ENCODE measurements at places on chromosomes 5 and 9. TPM values are rescaled to one million over a fixed set of nuclear protein-coding genes. Genes with fewer than 3 reads are reported as not detected.
A peak's percentile ranks its signal among the peaks of the same experiment; 100 is the strongest.

TTC23L gene
- not detected for total RNA-seq

DNA sequence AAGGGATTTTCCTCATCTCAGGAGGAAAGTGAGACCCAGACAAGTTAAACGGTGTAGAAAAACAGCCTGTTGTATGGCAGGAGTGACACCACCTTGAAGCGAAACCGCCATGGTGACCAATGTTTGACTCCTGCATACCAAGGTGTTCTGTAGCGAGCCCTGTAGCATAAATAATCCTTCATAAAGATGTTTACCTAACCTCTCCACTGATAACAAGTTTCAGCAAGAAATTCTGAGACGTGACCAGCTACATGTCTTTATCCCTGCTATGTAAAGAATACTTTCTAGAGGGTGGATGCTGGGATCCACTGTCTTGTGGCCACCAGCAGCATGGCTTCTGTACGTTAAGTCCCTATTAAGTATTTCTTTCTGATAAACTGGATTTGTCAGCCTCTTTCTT, 148.1 kb downstream of the MPDZ start:
- no peaks in the 10 kb centered on the region for H3K27me3 ChIP-seq
- no peak for DNase-seq
- no peak overlapping the region for H3K4me3 ChIP-seq
- H3K36me3 ChIP-seq, result peaks cover 34% of the 10 kb centered on the region
- H3K4me1 ChIP-seq, result no peaks in the 10 kb centered on the region

DNA sequence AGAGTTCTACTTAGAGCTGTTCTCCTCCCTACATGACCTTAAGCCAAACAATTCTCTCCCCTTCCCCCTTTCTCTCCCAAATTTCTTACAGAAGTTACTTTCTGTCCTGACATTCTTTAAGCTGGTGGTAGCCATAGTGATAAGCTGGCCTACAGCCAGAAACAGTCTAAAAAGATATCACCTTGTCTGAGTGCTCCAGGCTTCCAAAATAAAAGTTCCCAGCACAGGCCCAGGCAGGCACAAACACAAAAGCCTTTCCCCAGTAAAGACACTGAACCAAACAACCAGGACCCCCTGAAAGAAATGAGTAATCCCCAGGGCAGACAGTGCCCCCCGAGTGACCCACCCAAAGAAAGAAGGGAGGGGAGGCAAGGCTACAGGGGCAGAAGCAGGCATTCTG, 19.2 kb downstream of the SIL1 start:
- no peak for DNase-seq
- H3K4me3 ChIP-seq, result no peak overlapping the region
- no peaks in the 10 kb centered on the region for H3K36me3 ChIP-seq

C9orf40 gene
- total RNA-seq, result 4.5 TPM

GRCh38 chr5:172740428-172741205, 30.4 kb downstream of the DUSP1 start:
- peak overlapping the region; percentile 36 for H3K4me3 ChIP-seq
- peak; percentile 82 for DNase-seq
- H3K27me3 ChIP-seq, result no peaks in the 10 kb centered on the region
- no peaks in the 10 kb centered on the region for H3K36me3 ChIP-seq

POU4F3 gene
- not detected for total RNA-seq

DNA sequence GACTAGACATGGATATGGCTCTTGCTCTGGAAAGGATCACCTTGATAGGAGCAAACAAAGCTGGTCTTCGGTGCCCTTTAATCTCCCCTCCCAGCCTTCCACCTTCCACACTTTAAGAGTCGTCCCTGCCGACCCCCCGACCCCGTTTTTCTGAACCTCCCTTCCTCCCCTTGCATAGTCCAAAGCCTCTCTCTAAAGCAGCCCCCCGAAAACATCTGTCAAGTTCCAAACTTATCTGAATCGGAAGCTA, 423 bp upstream of the NUP214 start:
- H3K4me1 ChIP-seq, result peaks cover 17% of the 10 kb centered on the region
- DNase-seq, result no peak
- H3K36me3 ChIP-seq, result peaks cover 24% of the 10 kb centered on the region
- peak overlapping the region; percentile 98 for H3K4me3 ChIP-seq

GRCh38 chr5:135207866-135208265, 173.8 kb upstream of the PITX1 start:
- peaks cover 48% of the 10 kb centered on the region for H3K4me1 ChIP-seq
- DNase-seq, result no peak
- no peak overlapping the region for H3K4me3 ChIP-seq

ERP44 gene
- 17.6 TPM for total RNA-seq

CCDC183 gene
- 0.68 TPM for total RNA-seq

ARSB gene
- 36.0 TPM for total RNA-seq

CDKN2B-AS1 gene
- not detected for total RNA-seq

DNA sequence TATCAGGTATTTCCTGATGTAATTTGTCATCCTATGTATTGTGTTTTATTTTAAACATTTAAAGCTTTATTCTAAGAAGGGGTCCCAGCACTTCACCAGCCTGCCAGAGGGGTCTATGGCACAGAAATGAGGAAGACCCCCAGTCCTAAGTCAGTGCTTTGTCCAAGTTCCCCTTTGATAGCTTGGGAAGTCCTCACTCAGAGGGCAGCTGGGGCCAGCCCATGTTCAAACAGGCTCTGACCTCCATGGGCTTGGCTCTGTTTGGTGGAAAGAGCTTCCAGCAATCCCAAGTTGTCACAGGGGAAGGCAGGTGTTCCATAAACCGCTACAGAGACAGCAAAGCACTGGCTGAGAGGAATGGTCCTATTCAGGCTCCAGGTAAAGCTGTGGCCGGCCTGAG, 26.6 kb upstream of the AKNA start:
- H3K4me1 ChIP-seq, result no peaks in the 10 kb centered on the region
- H3K4me3 ChIP-seq, result no peak overlapping the region
- H3K36me3 ChIP-seq, result no peaks in the 10 kb centered on the region
- peak overlapping the region; percentile 16 for H3K27ac ChIP-seq

- H3K4me3 ChIP-seq, result no peak overlapping the region
- no peaks in the 10 kb centered on the region for H3K4me1 ChIP-seq
- no peak overlapping the region for H3K27ac ChIP-seq
- no peaks in the 10 kb centered on the region for H3K36me3 ChIP-seq
- DNase-seq, result no peak
Measured at GRCh38 chr5:36558641-36559040, 47.8 kb upstream of the SLC1A3 start.

DNA sequence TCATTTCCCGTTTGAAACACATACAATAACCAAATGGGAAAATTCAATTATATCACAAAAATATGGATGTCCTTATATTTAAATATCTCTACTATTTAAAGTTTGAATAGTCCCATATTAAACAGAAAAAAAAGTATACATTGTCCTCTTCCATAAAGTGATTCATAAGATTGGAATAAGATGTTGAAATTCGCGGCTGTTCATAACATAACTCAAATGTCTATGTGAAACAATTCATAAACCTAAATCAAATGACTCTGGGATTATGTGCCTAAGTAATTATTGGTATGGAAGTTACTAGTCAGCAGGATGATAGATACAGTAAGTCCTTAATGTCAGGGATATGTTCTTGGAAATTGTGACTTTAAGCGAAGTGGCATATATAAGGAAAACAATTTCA, 3.9 kb upstream of the EFNA5 start:
- H3K4me3 ChIP-seq, result no peak overlapping the region
- H3K27me3 ChIP-seq, result no peaks in the 10 kb centered on the region
- no peaks in the 10 kb centered on the region for H3K36me3 ChIP-seq
- H3K4me1 ChIP-seq, result no peaks in the 10 kb centered on the region

GRCh38 chr5:3120028-3120427, 368.6 kb upstream of the IRX2 start:
- H3K27me3 ChIP-seq, result no peaks in the 10 kb centered on the region
- H3K36me3 ChIP-seq, result no peaks in the 10 kb centered on the region
- H3K4me3 ChIP-seq, result no peak overlapping the region
- no peak overlapping the region for H3K27ac ChIP-seq
- no peak for DNase-seq
- no peaks in the 10 kb centered on the region for H3K4me1 ChIP-seq

- no peak overlapping the region for H3K4me3 ChIP-seq
- H3K4me1 ChIP-seq, result no peaks in the 10 kb centered on the region
- H3K27me3 ChIP-seq, result no peaks in the 10 kb centered on the region
- DNase-seq, result no peak
Measured at GRCh38 chr9:131149688-131150053, 24.3 kb downstream of the NUP214 start.

DNA sequence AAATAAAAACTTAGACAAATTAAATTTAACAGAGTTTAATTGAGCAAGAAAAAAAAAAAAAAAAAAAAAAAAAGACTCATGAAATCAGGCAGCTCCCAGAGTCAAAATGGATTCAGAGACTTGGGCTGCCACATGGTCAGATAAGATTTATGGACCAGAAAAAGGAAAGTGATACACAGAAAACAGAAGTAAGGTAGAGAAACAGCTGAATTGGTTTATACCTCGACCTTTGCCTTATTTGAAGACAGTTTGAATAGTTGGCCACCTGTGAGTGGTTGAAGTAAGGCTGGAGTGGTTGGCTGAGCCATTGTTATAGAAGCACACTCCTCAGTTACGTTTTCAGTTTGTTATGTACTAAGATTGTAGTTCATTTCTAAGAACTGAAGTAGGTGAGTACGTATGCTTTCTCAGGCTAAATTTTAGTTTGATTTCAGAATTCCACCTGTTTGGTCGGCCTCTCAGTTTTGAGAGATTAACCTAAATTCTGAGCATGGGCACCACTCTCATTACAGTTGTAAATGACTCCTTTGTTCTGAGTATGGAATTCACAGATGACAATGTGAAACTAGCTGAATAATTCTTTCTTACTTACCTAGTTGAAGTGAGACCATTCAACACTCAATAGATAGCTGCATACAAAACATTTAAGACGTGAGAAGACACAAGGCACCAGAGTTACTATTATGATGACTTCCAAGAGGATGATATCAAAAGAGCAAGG, 149.0 kb downstream of the AOPEP start:
- peak overlapping the region; percentile 74 for H3K27ac ChIP-seq
- H3K27me3 ChIP-seq, result no peaks in the 10 kb centered on the region
- H3K4me1 ChIP-seq, result peaks cover 83% of the 10 kb centered on the region
- DNase-seq, result no peak
- no peaks in the 10 kb centered on the region for H3K36me3 ChIP-seq

ENC1 gene
- 7.7 TPM for total RNA-seq

DNA sequence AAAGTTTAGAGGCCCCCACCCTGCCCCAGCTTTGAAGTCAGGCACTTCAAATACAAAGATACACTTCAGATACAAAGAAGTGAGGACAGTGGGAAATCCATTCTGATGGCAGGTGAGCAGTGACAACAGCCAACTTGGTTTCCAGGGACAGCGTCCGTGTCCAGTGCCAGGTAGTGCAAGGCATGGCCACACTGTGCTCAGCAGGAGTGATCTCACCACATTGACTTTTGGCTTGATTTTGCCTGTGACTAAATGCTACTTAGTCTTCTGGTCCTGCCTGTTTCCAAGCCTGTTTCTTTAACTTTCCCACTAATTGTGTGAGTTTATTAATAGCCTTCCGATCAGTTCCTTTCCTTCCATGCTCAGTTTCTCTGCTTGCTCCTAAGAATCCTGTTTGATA, 72.6 kb upstream of the PALM2AKAP2 start:
- DNase-seq, result peak; percentile 16
- no peak overlapping the region for H3K4me3 ChIP-seq
- H3K27me3 ChIP-seq, result no peaks in the 10 kb centered on the region
- peak overlapping the region; percentile 73 for H3K27ac ChIP-seq

- no peak overlapping the region for H3K4me3 ChIP-seq
- H3K4me1 ChIP-seq, result peaks cover 15% of the 10 kb centered on the region
- H3K36me3 ChIP-seq, result no peaks in the 10 kb centered on the region
- peak overlapping the region; percentile 44 for H3K27ac ChIP-seq
- no peaks in the 10 kb centered on the region for H3K27me3 ChIP-seq
Measured at GRCh38 chr5:1109542-1110306, 2.1 kb downstream of the SLC12A7 start.

DNA sequence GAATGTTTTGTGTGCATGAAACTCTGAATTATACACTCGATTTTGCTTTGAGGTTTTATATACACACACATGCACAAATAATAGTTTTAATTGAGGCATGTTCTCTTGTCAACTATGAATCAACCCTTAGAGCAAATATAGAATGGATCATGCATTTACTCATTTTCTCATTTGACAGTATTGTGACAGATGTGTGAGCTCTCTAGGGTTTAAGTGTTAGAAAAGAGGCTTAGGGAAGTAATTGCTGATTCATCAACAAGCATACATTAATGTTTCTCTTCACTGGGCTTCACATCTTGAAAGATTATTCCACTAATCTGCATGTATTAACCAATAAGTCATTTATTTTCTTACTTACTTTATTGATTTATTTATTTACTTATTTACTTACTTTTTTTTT, 1356.8 kb upstream of the ACO1 start:
- H3K27ac ChIP-seq, result no peak overlapping the region
- no peaks in the 10 kb centered on the region for H3K27me3 ChIP-seq
- H3K4me3 ChIP-seq, result no peak overlapping the region
- no peaks in the 10 kb centered on the region for H3K4me1 ChIP-seq
- no peaks in the 10 kb centered on the region for H3K36me3 ChIP-seq
- no peak for DNase-seq

PCDHB10 gene
- total RNA-seq, result 6.1 TPM

FRMD3 gene
- 5.2 TPM for total RNA-seq

DNA sequence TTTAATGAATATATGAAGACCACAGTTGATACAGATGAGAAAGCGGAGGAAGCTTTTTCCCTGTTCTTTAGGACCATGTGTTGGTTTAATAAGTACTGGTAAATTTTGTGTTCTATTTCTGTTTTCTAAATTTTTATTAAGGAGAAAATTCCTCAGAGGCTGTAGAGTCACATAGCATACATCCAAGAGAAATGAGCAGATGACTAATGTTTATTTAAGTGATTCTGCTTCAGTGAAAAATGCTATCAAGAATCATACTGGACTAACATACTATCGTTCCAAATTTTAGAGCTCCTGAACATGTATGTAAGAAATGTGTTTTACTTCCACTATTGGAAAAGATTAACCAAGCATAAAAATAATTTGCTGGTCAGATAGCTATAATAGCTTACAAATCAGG, 115.0 kb downstream of the KIAA1958 start:
- H3K4me3 ChIP-seq, result no peak overlapping the region
- no peak overlapping the region for H3K27ac ChIP-seq
- no peaks in the 10 kb centered on the region for H3K36me3 ChIP-seq
- no peaks in the 10 kb centered on the region for H3K27me3 ChIP-seq

DNA sequence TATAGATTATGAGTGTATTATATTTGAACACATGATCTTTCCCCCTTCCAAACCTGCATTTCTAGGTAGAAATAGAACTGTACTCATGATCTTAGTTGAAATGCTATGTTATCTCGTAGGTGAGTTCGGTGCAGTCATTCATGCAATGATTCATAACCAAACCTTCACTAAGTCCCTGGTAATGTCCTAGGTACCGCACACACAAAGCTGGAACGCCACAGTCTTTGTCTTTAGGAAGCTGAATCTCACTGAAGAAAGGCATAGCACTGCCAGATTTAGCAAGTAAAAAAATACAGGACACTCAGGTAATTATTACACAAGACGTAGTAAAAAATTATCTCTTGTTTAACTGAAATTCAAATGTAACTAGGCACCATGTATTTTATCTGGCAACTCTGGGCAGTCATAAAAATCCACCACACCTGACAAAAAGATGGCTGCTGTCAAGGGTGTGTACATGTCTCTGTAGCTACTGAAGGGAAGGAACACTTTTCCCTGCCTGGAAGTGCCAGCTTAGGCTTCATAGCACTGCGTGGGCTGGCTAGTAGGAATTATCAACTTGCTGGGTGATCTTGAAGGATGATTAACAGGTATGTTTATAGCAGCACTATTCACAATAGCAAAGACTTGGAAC, 28.0 kb upstream of the TXN start:
- no peaks in the 10 kb centered on the region for H3K36me3 ChIP-seq
- H3K4me3 ChIP-seq, result no peak overlapping the region

AGTPBP1 gene
- total RNA-seq, result 35.0 TPM

PCDHGA6 gene
- total RNA-seq, result 12.0 TPM

All from thoracic aorta (tissue), 2 donors.